ENCODE measurements at places on chromosomes 11 and 22. TPM values are rescaled to one million over a fixed set of nuclear protein-coding genes. Genes with fewer than 3 reads are reported as not detected.
A peak's percentile ranks its signal among the peaks of the same experiment; 100 is the strongest.

- no peak for DNase-seq
These were observed 253.8 kb upstream of the CNTN5 start for GRCh38 chr11:98766903-98767302.

Gene SDF2L1
- 27.9 TPM for total RNA-seq

Gene PRDM10
- 7.5 TPM for total RNA-seq

GRCh38 chr22:47221840-47222615 lies 459.6 kb downstream of the TBC1D22A start:
- peak; percentile 86 for DNase-seq

Gene B4GALNT4
- total RNA-seq = 6.3 TPM

Gene HSPB2
- total RNA-seq = 4.0 TPM

GRCh38 chr11:73196576-73196975 lies 21.5 kb upstream of the P2RY2 start:
- DNase-seq = no peak

DNA sequence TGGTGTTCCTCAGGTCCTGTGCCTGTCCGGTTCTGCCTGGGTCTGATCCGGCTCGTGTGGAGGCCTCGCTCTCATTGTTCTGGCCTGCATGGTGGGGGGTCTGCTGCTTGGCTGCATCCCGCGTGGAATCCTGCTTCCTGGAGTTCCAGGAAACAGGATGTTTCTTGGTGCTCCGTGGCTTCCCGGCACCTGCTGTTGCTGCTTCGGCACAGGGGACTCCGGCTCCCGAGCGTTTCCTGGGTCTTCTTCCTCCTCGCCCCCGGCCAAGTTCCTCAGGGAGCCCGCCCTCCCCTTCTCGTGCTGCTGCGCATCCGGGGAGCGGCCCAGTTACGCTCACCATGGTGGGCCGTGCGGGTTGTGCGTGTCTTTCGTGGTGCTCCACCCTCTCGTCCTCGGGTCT lies 29.9 kb downstream of the GLB1L2 start:
- no peak for DNase-seq

DNA sequence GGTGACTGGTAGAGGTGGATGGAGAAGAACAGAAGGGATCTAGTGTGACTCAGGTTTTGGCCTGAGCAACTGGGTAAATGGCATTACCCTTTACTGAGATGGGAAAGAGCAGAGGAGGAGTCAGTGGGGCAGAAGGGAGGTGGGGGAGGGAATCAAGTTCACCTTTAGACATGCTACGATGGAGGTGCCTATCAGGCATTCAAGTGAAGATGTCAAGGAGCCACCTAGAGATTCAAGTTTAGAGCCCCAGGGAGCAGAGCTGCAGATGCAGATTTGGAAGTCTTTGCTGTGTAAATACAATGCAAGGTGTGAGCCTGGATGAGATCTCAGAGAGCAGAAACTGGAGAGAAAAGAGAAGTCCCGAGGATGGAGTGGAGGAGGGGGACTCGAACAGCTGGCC lies 979 bp upstream of the MOGAT2 start:
- no peak for DNase-seq

DNA sequence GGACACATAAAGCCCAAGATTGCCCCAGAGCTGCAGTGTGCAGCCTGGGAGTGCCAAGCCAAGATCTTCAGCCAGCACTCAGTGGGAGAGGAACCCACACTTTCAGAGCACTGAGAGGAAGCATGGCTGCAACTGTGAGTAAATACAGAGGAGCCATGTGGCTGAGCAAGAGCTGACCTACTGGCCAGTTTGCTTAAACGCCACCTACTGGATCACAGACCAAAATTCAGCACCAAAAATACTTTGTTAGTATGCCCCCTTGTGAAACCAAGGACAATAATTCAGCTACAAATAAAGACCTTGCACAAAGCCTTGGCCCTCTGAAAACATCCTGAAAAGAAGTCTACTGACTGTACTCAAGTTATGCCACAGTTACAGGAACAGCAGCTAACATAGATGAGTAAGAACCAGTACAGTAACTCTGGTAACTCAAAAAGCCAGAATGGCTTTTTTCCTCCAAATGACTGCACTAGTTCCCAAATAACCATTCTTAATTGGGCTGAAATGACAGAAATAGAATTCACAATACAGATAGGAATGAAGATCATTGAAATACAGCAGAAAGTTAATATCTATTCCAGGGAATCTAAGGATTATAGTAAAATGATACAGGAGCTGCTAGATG lies 10.1 kb upstream of the OR4A15 start:
- DNase-seq = no peak

All from esophagus muscularis mucosa (tissue), 4 donors.